ENCODE measurements at places on chromosomes 16 and 17.

DNA sequence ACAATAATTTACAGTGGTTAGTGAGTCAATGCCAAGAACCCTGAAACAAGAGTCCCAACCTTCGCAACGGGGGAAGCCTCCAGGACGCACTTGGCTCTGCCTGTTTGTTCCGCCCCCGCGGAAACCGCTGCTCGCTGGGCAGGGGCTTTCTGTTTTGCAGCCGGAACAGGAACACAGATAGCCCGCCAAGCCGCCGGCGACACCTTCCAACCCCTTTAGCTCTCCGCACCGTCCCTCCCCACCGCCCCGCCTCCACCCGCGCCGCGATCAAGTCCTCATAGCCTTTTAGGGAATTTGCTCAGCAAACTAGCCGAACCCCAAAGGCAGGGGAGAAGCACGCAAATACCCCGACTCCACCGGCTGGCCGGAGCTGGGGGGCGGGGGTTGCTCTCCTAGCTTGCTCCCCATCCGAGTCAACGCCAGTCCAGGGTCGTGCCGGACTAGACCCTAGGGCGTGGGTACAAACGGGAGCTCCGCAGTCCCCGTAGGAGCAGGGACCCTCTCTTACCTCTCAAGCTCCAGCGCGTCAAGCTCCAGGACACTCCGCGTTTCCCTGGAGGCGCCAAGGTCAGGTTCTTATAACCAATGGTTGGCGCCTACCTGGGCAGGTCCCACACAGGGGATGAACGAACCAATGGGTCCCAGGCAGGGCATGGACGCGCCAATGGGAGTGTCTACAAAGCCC lies at the start of gene SLFN13:
Gene SLFN13 (minus strand): TSS at position 553 of the 685 bp plus-strand sequence. CDS start 3,086 bp downstream, outside the sequence.
- DNase-seq, result peak; percentile 84

DNA sequence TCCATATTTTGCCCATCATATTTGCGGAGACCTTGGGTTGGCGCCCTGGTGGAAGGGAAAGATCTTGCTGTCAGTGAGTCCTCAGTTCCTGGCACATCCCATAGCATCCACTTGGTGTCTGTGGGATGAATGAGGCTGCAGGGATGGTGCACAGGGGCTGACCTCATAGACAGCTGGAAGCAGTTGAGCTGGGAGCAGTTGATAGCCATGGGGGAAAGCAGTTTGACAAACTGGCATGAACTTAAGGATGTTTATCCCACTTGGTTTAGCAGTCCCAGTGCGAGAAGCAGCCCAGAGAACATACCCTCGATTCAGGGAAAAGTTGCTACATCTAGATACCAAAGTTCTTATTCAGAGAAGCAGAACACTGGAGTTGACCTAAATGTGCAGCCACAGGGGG lies 80.7 kb downstream of the SNX29 start:
- no peak for DNase-seq

DNA sequence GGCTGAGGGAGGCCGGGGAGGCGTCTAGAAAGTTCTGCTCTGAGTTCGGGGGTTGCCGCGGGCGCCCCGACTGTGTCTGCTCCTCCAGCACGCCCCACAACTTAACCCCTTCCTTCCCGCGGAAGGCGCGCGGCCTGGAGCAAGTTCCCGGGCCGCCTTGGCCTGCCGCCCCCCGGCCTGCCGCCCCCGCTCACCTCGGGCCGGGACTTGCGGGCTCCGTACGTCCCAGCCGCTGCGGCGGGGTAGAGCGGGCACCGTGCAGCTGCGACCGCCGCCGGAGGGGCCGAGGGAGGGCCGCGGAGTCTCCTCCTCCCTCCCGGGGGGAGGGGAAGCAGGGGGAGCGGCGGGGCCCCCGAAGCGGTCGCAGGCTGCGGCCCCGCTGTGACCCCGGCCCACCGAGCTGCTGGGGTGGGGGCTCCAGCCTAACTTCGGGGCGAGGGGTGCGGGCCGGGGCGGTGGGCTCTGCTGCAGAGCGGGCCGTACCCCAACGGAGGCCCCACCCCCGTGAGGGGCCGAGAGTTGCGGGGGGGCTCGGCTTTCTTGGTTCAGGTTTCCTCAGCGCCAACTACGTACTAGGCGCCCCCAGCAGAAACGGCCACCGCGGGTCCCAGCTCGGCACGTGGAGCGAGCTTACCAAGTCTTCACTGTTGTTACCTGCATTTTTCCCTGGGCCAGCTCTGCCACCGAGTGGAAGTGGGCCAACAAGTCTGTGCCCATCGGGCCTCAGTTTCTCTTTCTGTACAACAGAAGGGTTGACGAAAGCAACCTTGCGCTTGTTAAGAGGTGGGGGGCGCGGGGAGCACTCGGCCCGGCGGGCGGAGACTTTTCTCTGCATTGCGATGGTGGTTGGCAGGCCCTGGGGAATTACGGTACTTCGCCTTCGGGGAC lies at the start of gene CCDC102A:
Gene CCDC102A (minus strand): TSS at position 266 of the 888 bp plus-strand sequence. CDS start 7,394 bp downstream, outside the sequence.
- no peak for DNase-seq

DNA sequence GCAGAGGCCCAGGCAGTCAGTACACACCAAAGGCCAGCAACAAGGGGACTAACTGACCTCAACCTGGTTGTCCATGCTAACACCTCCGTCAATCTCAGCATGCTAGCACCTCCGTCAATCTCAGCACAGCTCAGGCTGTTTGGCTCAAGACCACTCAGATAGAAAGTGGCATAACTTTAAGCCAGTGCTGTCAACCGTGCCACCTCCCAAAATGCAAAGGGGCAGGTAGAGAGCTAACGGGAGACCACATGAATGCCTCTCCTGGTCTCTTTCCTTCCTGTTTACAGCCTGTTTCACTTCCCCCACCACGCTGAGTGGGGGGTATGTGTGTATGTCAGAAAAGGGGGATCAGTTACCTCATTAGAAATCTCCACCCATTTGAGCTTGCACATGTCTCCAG lies 3.3 kb downstream of the UBTF start:
- DNase-seq, result peak; percentile 71

- no peak for DNase-seq
Observed at GRCh38 chr16:59173408-59173831, 439.3 kb upstream of the GOT2 start.

DNA sequence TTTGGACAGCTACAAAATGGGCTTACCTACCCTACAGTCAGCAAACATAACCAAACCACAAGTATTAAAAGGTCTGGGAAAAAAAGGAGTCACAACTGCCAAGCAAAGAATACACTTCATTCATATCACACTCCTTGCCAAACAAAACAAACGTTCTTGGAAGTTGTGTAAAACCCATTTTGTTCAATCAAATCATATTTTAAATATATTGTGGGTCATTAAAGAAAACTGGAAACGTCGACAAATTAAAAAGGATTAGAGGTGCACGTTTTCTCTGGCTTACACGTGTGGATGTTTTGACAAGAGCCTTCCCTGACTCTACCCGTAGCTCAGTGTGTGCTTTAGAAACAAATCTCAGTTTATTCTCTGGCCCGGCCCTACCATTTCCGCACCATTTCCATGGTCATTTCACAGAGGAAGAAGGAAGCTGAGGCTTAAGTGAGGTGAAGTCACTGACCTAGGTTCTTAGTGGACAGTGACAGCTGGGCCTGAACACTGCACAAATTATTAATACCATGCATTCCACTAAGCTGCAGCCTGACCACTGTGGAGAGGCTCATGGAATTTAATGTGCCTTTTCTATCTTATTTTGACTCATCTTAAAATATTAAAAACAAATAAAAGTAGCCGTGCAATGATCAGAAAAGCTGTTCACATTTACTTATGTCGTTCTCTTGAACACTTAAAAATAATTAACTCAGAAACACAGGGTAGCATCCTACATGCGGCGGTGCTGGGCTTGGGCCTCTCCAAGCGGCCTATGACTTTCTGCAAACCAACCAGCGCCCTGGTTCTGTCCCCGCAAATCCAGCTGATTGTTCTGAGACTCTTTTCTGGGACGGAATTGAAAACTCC lies 968 bp downstream of the CEP112 start:
- DNase-seq, result no peak

- no peak for DNase-seq
Observed at GRCh38 chr16:55574811-55575210, 8.3 kb downstream of the CAPNS2 start.

DNA sequence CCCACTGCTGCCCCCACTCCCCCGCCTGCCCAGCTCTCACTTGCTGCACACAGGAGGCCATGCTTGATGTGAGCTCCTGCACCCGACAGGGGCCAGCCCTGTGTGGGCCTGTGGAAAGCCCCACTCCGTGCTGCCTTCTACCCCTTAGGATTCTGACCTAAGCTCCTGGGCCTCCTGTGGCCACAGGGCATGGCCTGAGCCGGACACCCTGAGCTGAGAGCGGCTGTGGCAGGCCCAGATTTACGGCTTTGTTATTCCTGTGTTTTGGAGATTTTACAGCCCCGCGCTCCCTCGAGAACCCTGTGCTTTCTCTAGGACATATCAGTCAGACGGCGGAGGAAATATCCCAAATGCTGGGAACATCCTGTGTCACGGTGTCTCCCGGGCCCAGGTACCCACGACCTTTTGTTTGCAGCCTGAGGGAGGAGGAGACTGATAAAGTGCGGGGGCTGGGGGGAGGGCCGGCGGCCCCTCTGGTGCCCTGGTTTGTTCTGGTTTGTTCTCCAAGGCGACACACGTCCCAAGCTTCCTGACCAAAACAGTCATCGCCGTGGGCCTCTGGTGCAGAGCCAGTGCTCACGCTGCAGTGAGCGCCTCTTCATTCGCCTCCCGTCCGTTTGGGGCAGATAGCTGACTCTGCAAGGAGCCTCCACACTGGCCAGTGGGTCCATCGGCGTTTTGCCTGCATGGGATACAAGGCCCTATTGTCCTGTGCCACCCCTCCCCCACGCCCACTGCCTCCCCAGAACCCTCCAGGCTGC lies 363.4 kb downstream of the C16orf95 start:
- DNase-seq, result no peak

GRCh38 chr17:73973586-73974409 lies 229.7 kb upstream of the RPL38 start:
- DNase-seq, result no peak

- no peak for DNase-seq
Observed at GRCh38 chr17:19405114-19405513, 5.9 kb upstream of the RNF112 start.

DNA sequence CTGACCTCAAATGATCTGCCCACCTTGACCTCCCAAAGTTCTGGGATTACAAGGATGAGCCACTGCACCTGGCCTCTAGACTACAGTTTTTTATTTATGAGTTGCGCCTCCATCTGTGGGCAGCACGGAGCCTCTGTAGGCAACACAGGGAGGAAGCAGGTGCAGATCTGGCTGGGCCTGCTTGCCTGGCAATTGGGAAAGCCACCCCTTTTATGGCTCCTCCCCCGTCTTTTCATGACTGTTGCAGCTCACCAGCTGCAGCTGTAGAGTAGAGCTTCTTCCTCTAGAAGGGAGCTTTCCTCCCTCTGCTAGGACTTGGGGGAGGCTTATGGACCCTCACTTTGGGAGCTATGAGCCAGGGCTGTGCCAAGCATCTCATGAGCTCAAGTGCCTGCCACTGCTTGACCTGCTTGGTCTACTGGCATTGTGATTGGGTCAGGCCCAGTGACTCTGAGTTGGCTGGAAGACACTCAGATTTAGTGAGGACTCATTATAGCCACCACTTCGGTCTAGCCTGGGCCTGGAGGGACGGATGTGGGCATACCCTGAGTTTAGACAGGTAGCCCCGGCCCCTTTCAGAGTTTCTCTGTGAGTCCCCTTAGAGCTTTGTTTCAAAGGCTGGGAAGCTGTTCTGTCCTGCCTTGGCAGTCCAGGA lies 6.9 kb upstream of the SLC7A6 start:
- no peak for DNase-seq

- DNase-seq, result peak; percentile 95
Observed at GRCh38 chr17:14308965-14309879, 8.3 kb downstream of the HS3ST3B1 start.

- DNase-seq, result no peak
Observed at GRCh38 chr16:81608523-81609209, 164.1 kb downstream of the CMIP start.

GRCh38 chr17:72816406-72816805 lies 276.1 kb downstream of the SLC39A11 start:
- no peak for DNase-seq

DNA sequence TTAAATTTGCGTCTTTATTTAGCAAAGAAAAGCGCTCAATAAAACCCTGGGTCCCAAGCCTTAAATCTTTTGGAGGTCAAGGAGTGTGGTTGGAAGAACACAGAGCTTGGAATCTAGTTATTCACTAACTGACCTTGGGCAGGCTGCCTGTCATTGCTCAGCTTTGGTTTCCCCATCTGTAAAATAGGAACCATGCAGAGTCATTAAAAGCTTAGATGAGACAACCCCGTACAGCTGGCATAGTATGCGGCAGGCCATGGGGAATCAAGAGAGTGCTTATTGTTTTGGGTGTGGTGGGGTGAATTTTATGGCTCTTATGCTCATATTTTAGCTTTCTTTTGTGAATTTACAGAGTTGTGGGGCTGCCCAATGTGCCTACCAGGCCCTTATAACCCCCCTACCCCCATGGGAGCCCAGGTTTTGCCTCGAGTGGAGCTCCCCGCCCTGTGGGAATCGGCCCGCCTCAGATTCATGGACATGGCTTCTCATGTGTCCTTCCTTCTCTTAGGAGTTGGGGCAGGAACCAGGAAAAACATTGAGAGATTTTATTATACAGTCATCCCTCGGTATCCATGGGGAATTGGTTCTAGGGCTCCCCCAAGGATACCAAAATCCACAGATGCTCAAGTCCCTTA lies 113.5 kb downstream of the CLEC16A start:
- DNase-seq, result no peak

GRCh38 chr17:79235808-79236207 lies 161.2 kb downstream of the ENGASE start:
- no peak for DNase-seq

- no peak for DNase-seq
Observed at GRCh38 chr17:54172096-54172984, 349.6 kb downstream of the KIF2B start.

- no peak for DNase-seq
Observed at GRCh38 chr17:12566291-12566690, 99.4 kb upstream of the MYOCD start.

GRCh38 chr16:31143694-31144148 lies 6.1 kb downstream of the PRSS36 start:
- no peak for DNase-seq

DNA sequence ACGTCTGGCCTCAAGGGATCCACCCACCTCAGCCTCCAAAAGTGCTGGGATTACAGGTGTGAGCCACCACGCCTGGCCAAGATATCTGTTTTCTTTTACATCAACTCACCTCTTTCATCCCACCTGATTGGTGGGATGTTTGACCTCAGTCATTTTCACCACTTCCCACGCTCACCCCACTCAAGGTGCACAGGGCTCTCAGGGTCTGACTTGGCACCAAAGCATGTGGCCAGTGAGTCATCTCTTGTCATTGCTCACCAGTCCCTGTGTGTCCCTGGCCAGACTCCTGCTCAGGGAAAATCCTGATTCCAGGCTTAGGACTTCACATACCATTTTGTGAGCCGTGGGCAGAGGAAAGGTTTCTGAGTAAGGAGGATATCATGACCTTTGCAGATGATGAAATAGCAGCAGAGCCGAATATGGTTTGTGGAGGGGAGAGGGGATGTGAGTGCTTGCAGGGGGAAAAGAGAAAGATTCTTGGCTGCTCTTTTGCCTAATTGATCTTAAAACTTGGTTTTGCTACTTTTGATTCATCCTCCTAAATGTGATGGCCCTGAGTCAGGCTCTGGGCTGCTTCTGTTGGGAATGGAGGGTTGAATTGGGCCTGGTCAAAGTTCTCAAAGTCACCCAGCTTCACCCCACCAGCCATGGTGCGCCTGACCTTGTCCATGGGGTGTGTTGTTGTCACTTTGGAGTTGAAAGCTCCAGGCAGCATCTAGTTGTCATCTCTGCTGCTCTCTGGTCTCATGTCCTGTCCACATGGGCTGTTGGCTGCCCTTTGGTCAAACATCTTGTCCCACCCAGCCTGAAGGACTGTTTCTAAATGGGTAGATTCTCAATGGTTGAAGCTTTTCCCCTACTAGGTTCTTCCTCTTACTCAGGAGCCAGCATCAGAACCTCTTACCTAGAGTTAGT lies 6.0 kb upstream of the KCNH6 start:
- no peak for DNase-seq

Data from CD4-positive, alpha-beta T cell treated with Interleukin-1 beta for 1 hour (primary cell).